T-helper 22 cell (primary cell): ENCODE measurements at places on chromosomes 6 and 20.
A peak's percentile ranks its signal among the peaks of the same experiment; 100 is the strongest.

DNA sequence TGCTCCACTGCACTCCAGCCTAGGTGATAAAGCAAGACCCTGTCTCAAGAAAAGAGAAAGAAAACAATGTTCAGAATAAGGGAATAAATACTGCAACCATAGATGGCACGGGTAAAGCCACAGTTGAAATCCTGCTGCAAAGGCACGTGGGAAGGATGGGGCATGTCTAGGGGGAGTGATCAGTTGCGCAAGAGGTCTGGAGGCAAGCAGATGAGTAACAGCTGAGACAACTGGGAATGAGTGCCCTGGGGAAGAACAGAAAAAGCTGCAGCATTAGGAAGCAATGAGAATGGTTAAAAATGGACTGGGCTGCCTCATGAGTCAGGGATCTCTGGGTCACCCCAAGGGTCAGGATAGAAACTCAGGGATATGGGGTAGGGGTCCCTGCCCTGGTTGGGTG is 96.3 kb downstream of the GMPR start:
- DNase-seq, result no peak

- DNase-seq, result no peak
Observed at GRCh38 chr20:15030826-15031225, 693.4 kb upstream of the FLRT3 start.

GRCh38 chr6:106981926-106982325 is 7.4 kb upstream of the CD24 start:
- DNase-seq, result no peak

GRCh38 chr6:25017932-25018567 is 82.3 kb upstream of the RIPOR2 start:
- peak; percentile 47 for DNase-seq

GRCh38 chr6:38460186-38460585 is 179.5 kb downstream of the BTBD9 start:
- DNase-seq, result no peak

- DNase-seq, result no peak
Observed at GRCh38 chr6:3363296-3364025, 93.4 kb downstream of the SLC22A23 start.

DNA sequence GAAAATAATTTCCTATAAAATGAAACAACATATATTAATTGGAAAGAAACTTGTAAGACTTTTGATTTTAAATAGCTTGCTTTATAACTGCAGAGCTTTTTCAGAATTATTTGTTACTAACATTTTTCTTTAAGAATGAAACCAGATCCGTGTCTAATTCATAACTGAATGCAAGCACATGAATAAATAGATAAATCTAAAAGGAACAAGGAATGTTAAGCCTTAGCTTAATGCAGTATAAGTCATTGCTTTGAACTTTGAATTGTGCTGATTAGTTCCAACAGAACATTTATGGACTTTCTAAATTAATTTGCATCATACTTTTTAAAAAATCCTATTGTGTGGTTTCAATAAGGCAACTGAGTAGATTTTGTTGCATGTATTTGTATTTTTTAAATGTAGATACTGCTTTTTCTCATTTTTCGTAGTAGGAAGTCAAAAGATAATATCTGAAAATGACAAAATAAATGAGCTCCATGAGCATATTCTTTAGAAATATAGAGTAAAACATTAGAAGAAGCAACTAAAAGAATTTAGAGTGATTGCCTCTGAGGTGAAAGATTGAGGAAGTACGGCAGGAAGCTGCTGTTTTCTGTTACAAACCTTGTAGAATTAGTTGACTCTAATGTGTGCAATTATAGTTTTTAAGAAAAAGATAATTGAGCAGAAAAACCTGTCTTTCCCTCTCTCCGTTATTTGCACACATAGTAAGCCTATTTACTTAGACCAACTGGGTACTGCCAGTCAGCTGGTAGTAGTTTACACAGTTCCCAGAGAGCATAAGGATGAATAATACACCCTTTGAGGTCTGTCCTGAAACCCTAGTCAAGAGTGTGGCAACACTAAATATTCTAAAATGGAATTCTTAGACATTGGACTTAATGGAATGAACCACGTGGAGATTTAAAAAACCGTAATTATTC is 32.6 kb upstream of the SLC35D3 start:
- DNase-seq, result no peak

DNA sequence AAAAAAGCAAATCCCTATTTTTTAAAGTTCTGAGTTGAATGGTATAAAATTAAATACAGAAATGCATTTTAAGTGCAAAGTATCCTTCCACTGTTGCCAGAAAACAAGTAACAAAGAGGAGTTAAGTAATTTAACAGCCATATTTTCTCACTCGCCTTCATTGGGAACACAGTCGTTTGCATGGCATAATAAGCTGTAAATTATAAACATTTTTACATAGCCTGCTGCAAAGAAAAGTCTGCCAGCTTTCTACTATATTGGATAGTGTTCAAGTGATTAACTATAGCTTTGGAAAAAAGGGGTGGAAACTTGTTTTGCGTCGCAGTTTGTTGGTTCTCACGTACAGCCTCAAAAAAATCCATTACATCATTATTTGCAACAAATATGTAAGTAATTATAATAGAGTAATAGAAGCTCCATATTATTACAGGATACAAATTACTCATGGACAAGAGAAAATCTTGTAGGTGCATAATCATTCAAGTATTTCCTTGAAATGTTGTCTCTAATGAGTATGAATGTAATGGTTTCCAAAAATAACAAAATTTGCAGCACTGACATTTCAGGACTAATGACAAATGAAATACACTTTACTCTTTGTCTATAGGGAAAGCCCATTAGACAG is 139.3 kb downstream of the PDSS2 start:
- DNase-seq, result no peak

- DNase-seq, result no peak
Observed at GRCh38 chr6:29466241-29466640, 9.3 kb downstream of the OR2H1 start.

- DNase-seq, result peak; percentile 74
Observed at GRCh38 chr6:158817728-158818580, 1.2 kb downstream of the EZR start.

- no peak for DNase-seq
Observed at GRCh38 chr6:147201885-147202515, 2.2 kb upstream of the STXBP5 start.

DNA sequence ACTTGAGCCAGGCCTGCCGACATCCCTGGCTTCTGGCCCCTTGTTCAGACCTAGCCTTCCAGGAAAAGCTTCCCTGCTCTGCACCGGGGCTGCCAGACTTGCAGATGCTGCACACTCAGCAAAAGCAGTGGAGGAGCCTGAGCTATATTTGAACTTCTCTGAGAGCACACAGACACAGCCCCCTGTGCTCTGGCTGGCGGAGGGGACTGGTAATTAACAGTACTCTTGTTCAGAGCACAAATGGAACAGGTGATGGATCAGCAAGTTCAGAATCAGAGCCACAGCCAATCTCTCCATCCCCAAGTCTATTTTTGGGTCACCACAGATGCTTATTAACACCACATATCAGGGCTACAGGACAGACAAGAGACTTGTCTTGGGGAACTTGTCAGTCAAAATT is 27.6 kb upstream of the RIMS4 start:
- no peak for DNase-seq

DNA sequence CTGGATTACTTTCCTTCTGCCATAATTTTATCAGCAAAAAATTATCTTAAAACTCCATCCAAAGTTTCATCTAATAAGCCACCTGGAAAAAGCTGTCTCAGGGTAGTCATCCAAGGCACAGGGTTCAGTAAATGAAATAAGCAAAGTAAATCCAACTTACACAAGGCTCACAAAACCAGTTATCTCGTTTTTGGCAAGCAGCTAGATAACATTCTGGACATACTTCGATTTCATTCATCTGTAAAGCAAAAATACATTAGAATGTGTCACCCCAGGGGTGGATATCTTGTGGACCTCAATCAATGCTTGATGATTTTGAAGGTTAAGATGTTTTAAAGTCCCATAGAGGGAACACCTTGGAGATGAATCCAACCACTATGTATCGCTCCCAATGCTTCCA is 73.1 kb downstream of the ZMYND8 start:
- no peak for DNase-seq

DNA sequence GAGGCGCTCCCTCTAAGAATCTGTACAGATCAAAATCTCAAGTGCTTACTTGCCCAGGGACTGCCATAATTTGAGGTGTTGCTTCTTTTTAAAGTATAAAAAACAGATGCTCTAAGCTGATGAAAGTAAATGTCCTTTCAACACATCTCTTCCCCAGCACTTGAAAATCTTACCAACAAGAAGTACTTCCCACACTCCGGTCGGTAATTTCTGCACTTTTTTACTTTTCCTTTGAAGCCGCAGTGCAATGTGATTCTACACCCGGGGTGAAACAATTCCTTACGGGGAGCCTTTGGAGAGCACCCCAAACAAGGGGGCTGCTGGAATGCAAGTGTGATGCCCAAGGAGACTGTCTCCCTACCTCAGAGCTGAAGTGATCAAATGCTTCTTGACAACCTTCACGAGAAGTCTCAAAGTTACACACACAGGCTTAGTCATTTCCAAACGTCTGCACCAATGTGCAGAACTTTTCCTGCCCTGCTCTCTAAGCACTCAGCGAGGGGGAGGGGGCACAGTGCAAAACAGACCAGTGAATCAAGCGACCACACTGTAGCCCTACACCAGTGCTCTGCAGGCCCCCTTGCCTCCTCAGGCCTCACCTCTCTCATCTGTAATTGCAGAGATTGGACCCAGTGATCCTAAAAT is 56.7 kb downstream of the ATXN1 start:
- DNase-seq, result no peak

DNA sequence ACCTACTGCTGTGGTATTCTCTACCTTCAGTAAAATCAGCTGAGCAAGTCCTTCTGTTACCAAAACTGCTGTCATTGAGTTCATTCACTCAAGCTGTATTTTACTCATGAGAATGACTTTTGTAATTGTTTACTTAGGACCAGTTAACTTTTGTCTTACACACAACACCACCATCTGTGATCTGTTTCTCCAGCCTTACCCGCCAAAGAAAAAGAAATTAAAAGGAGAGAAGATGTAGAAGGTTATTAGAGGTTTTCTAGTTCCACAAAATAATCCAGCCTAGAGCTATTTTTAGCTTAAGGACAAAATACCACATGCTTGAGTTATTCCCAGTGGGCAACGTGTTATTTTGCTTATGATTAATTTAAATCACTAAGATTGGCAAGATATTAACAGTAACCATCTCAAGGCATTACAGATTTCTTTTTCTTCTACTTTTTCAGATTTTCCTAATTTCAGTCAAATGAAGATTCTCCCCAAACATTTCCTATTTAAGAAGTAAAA is 38.2 kb downstream of the FAM8A1 start:
- no peak for DNase-seq

DNA sequence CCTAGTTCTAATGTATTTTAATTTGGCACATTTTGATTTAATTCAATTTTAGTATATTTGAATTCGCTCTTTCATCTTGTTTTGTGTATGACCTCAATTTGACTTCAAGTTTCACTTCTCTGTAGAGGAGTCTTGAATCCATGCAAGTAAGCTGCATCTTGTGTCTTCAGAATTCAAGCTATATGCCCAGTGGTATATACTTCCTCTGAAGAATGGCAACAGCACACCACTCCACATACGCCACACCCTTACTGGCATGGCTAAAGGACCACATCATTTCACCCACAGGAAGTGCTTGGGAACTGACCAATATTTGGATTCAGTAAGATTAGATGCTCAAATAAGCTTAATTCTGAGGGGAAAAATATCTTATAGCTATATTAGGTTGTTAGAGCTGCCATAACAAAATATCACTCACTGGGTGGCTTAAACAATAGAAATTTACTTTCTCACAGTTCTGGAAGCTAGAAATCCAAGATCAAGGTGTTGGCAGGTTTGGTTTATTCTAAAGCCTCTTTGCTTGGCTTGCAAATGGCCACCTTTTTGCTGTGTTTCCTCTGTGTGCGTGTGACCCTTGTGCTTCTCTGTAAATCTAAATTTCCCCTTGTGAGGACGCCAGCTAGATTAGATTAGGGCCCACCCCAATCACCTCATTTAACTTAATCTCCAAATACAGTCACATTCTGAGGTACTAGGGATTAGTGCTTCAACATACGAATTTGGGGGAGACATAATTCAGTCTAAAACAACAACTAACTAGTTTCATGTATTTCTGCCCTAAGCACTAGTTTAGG is 2.8 kb upstream of the ASF1A start:
- no peak for DNase-seq

DNA sequence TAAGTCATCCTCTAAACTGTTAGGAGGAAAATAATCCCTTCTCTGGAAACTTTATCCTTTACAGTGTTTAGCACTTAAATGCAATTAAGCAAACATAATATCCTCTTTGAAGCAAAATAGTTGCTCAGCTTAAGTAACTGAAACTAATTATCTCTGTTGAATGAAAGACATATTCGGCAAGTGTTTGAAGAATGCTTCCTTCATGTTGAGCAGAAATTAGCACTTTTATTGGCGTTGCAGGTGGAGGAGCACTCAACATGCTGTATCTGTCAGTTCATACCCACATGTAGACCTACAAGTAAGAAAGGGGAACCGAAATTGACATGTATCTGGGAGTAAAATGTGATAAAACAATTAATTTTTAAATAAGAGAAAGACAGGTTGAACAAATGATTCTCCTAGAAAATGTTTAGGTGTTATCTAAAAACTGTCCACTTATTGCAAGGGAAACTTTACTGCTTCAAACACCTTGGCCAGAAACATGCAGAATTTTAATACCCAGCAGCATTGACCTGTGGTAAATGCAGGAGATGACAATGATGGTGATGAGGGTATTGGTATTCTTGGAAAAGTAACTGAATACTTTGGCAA is 987.0 kb upstream of the MAP3K7 start:
- no peak for DNase-seq

GRCh38 chr6:136262940-136263339 is 12.8 kb upstream of the MTFR2 start:
- no peak for DNase-seq

DNA sequence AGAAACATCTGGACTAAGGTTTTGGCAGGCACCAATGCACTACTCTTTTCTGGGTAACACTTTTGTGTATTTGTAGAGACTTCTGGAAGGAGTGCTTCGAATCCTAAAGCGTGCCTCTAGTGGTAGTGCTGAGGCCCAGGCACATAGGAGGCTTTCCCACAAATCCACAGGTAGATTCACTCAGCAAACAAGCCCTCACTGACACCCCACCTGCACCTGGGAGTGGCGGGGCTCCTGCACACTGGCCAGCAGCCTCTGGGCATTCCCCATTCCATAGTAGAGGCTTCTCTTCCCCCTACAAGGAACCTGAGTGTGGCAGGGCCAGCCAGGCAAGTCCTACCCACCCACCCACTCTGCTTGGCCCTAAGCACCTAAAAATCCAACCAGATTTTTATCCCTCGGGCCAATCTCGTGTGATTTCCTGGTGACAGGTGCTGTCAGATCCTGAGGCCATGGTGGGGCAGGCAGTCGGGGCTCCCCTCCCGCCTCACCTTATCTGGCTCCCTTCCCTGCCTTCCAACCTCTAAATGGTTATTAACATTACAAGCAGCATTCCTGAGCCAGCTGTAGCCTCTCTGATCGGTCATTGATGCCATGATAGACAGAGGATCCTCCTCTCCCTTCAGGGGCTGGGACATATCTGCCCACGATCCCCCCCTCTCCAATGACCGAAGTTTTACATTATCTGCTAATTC is 82.4 kb downstream of the SLC2A10 start:
- DNase-seq, result no peak

DNA sequence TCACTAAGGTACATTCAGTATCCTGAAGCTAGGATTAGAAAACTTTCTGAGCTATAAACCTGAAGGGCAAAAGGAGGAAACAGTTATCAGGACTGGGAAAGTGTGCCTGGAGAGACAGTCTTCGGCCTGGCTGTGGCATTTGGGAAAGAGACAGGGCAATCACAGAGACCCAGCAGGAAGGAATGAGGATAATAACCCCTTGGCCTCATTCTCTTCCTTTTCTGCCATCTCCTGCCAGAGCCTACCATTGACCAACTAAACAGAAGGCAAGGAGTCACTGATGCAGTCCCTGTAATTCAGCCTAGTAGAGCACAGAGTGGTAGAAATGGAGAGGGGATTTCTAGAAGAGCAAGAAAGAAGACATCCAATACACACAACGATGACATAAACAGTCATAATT is 359.4 kb downstream of the HDGFL1 start:
- DNase-seq, result no peak
